ENCODE measurements at places on chromosomes 16 and 17.

GRCh38 chr16:83915081-83915480 is 16.2 kb downstream of the MLYCD start:
- DNase-seq = no peak

DNA sequence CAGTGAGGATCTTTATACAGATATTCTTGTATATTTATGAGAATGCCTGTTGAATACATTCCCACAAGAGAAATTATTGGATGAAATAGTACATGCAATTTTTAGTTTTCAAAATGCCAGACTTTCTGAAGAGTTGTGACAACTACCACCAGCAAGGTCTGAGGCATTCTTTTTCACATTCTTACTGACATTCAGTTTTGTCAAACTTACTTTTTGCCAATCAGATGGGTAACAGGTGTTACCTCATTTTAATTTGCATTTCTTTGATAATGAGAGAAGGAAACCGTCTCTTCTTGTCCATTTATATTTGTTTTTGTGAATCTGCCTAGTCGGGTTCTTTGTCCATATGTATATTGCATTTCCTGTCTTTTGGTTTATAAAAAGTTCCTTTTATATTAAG is 24.3 kb downstream of the NOL11 start:
- no peak for DNase-seq

GRCh38 chr16:84294531-84295142 is at the start of gene WFDC1:
WFDC1 (plus strand) TSS chr16:84294878; CDS start chr16:84294972, 94 bp downstream.
- DNase-seq = no peak

DNA sequence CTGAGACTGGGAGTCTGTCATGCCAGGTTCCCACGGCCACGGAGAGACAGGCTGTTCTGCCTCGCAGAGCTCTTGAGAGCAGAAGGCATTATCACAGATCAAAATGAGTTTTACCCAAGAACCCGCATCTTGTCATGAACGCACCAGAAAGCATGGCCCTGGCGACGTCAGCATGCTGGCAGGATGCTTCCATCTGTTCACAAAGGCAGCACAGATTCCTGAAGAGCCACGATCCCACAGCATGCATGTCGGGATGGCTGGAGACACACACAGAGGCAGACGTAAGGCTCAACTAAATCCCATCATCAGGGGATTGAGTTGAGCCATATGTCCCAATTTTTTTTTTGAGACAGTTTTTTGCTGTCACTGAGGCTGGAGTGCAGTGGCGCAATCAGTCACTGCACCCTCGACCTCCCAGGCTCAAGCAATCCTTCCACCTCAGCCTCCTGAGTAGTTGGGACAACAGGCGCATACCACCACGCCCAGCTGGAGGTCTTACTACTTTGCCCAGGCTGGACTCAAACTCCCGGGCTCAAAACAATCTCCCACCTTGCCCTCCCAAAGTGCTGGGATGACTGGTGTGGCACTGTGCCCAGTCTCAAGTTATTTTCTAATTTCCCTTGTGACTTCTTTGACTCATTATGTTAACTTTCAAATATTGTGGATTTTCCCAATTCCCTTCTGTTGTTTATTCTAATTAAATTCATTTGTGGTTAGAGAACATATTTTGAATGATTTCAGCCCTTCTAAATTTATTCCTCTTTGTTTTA is 11.1 kb downstream of the FANCA start:
- DNase-seq = no peak

DNA sequence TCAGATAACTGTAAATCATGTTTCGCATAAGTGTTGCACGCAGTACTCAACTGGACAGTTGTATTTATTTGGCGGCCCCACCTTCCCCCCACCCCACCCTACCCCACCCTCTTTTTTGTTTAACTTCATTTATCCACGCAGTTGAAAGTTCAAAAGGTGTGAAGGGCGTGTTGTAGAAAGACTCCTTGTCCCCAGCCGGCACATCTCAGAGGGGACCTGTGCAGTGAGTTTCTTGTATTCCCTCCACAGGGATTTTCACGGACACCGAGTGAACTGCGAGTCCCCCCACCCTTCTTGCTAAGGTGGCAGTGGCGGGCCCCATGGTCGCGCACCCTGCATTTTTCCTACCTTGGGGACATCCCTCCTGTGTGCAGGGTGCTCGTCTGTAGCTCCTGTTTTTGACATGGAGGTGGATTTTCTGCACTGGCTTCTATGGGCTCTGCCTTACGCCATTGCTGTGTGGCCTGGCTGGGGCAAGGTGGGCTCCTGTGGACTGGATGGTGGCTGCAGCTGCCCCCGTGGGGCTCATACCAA is 36.2 kb downstream of the ADCY7 start:
- no peak for DNase-seq

DNA sequence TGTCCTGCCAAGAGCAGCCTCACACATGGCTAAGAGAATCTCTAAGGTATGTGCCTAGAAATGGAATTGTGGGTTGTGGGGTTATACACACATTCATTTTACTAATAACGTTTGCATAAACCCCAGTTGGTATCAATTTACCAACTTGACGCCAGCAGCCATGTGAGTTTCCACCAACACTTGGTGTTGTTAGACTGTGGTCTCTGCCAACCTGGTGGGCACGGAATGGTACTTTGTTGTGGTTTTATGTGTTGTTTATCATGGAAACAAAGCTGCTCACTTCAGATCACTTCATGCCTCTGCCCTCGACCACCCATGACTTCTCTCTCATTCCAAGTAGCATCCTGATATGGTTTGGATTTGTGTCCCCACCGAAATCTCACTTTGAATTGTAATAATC is 152.0 kb upstream of the CDC42EP4 start:
- DNase-seq = no peak

GRCh38 chr16:31223044-31223443 is 6.1 kb upstream of the PYDC1 start:
- DNase-seq = no peak

- no peak for DNase-seq
These were observed 374.7 kb upstream of the ERCC4 start for GRCh38 chr16:13545271-13545670.

GRCh38 chr16:60648290-60648689 is 1387.9 kb downstream of the CDH8 start:
- no peak for DNase-seq

- no peak for DNase-seq
These were observed 7.6 kb downstream of the EPN2 start for GRCh38 chr17:19244781-19245180.

- DNase-seq = no peak
These were observed 538.5 kb upstream of the CDH11 start for GRCh38 chr16:65660390-65660789.

- no peak for DNase-seq
These were observed 347.0 kb downstream of the WWOX start for GRCh38 chr16:78446486-78446885.

DNA sequence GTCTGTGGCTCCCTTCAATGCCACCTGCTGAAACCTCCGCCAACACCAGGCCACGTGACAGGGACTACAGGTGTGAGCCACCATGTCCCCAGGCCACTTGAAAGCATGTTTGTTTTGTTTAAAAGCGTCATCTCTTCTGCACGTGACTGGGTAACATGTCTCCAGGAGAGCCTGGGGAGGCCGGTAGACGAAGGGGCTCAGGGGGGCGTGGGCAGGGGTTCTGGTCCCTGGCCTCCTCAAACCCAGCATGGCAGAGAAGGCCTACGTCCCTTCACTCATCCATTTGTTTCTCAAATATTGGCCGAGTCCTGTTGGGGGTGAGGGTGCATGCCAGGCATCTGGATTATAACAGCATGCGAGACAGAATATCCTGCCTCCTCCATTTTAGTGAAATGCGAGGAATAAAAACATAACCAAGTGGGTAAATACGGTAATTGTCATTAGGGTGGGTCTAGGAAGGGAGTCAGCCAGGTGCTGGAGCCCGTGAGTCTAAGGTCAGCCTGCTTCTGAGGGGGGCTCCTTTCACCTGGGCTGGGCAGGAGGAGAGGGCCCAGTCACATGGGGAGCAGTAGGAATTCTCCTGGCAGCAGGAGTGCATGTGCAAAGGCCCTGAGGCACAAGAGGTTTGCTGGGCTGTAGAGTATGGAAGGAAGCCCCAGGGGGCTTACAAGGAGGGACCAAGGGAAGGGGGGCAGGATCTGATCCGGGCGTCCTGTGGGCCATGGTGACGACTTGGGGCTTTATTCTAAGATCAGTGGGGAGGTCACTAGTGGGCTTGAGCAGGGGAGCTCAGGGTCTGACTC is 26.8 kb upstream of the CIBAR2 start:
- DNase-seq = no peak

DNA sequence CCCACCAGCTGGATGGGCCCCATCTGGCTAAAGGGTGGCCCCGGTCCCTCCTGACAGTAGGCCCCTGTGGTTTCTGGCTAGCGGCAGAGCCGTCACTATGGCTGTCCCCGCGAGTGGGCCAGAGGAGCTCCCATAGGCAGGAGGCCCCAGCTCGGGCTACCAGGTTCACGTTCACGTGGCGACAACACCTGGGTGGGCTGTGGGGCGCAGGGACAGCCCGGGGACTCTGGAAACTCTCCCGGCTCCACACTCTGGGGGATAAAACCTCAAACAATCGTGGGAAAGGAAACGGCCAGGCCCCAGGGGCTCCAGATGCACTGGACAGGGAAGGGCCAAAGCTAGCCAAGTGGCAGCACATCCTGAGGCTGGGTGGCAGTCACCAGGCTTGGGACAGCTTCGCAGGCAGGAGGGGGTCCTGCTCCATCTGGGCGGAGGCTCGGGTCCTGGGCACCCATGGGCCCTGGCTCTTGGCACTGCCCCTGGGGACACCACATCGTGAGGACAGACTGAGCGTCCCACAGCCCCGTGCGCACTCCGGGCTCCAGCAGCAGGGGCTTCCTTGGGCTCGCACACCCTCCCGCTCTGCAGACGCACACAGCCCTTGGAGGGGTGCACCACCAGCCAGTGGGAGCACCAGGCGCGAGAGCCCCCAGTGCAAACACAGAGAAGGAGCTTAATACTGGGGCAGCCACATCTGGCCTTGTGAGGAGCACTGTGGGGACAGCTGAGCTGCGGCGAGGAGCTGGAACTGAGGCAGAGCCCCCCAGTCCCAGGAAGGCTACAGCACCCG is 4.4 kb downstream of the RNF166 start:
- DNase-seq = no peak

- no peak for DNase-seq
These were observed 10.5 kb downstream of the FAM83G start for GRCh38 chr17:18993905-18994526.

DNA sequence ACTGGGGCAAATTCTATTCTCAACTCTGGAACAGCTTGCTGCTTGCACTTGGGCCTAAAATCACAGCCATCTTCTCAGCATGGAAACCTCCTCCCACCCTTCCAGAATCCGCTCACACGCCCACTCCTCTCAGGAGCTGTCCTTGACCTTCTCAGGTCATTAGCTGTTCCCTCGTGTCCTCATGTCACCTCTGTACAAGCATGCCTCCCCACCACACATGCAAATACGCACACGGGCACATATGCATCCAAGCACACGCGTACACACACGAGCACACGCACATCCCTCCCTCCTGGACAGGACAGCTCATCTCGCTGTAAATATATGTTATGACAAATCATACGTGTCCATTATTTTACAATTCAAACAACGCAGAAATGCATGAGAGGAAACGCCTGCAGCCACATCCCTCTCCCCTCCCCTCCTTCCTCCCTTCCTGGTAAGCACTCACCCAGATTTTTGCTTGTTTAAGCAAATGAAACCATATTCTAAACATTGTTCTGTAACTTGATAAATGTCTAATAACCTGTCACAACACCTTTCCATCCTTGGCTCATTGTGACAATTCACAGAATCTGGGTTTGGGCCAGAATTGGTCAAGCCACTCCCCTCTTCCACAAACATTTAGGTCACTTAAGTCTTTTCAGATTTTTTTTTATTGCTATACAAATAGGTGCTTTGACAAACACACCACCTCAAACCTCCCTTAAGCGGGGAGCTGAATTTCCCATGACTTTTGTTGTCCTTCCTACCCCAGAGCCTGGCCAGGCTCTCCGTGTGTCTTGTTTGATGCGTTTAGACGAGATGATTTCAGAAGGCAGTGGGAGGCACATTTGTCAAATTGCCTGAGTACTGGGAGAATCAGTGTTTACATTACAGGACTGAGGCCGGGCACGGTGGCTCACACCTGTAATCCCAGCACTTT is 41.7 kb downstream of the DNAH17 start:
- DNase-seq = no peak

DNA sequence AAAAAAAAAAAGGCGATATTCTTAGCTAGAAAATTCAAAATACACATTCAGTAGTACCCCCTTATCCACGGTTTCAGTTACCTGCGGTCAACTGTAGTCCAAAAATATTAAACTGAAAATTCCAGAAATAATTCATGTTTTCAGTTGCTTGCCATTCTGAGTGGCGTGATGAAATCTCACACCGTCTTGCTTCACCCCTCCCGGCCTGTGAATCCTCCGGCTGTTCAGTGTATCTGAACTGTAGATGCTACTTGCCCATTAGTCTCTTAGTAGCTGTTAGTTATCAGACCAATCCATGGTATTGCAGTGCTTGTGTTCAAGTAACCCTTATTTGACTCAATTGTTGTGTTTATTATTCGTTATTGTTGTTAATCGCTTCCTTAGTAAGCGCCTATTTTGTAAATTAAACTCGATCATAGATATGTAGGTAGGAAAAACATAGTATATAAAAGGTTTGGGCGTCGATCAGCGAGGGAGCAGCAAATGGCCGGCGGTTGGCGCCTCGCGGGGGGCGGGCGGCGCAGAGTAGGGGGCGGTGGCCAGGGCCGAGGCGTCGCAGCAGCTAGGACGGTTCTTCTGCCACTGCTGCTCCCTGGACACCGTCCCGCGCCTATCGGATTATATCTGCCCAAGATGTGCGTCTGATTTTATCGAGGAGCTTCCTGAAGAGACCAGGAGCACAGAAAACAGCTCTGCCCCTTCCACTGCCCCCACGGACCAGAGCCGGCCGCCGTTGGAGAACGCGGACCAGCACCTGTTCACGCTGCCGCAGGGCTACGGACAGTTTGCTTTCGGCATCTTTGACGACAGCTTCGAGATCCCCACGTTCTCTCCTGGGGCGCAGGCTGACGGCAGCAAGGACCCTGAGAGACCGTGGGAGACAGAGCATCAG is 39.8 kb upstream of the AKAP1 start:
- no peak for DNase-seq

Measured in KG1 (cell line).